ENCODE measurements at places on chromosomes 6 and 20.

GRCh38 chr20:40073535-40074111, 615.4 kb downstream of the MAFB start:
- no peak for DNase-seq

DNA sequence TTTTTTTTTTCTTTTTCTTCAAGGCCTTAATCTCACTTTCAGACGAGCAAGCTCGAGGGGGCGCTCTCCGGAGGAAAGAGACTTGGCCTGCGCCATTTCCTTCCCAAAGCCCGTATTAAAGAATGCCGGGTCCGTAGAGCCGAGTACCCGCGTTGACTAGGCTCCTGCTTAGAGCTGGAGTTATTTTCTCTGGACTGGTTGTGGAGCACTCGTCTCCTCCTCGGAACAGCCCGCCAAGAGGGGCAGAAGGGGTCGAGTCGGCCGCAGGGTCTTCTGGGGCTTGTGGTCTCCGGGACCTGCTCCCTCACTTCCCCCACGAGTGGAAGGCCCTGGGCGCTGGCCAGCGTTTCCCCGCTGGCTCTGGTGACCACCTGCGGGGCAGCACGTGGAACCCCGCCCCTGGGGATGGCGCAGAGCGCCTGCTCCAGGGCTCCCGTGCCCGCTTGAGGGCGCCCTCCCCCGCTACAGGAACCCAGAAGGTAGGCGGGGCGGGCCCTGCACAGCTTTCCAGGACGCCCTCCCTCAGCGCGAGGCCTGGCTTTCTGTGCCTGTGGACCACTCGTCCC, 2.7 kb upstream of the MEI4 start:
- no peak for DNase-seq

- no peak for DNase-seq
Measured at GRCh38 chr6:17962436-17963031, 24.9 kb downstream of the KIF13A start.

- DNase-seq: no peak
Measured at GRCh38 chr20:20003031-20003954, 13.9 kb upstream of the NAA20 start.

DNA sequence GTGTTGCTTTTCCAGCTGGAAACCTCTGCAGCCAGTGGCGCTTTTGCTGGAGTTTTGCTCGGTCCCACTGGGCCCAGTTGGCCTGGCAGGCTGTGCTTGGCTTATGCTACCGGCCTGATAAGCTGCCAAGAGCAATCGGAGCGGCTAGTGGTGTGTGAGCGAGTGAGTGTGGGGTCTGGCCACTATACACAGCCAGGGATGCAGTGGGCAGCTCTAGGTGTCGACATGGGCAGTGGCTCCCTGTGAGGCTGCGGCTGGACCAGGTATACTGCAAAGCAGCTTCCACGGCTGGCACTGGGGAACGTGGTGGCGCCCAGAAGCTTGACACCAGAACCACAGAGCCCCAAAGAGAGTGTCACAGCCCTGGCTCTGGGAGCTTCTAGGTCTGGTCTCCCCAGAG, 996.5 kb downstream of the GRIK2 start:
- no peak for DNase-seq

- no peak for DNase-seq
Measured at GRCh38 chr6:55469951-55470366, 109.0 kb downstream of the HMGCLL1 start.

DNA sequence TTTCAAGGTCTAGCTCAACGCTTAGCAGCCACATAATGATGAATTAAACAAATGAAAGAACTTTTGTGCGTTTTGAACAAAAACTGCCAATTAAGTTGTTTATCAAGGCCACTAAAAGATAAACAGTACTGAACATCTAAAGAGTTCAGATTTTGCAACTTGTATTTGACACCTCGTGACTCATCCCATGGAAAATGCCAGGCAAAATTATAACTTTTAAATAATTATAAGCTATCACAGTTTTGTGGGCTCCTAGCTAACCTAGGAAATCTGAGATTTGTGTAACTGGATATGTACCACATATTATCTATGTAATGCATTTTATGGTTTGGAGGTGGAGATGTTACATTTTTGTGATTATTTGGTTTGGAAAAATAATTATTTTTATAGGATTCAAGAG, 9.6 kb upstream of the BAG2 start:
- DNase-seq: no peak

GRCh38 chr6:111846492-111847409, 26.5 kb downstream of the FYN start:
- DNase-seq: peak; percentile 54

DNA sequence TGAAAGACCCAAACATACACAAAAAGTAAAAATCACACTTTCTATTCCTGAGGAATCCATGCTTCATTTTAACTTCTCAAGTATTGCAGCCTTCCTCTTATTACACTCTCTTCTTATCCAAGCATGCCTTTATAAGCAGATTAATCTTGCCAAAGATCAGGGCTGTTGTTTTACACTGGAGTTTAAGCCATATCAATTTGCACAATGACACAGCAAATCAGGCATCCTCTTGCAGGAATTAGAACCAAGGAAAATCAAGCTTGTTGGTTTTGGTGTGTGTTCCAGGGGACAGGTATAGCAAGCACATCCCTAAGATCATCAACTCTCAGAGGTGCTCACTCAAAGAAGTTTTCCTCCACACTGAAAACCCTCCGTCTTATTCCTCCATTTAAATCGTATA, 69.5 kb downstream of the CYP39A1 start:
- DNase-seq: no peak

GRCh38 chr6:15252195-15252594, 6.3 kb downstream of the JARID2 start:
- DNase-seq: no peak

- DNase-seq: no peak
Measured at GRCh38 chr6:51541847-51542246, 545.6 kb downstream of the PKHD1 start.
